ENCODE measurements at places on chromosomes 4 and X.

- no peak for DNase-seq
Measured at GRCh38 chrX:152861826-152862225, 31.0 kb downstream of the NSDHL start.

DNA sequence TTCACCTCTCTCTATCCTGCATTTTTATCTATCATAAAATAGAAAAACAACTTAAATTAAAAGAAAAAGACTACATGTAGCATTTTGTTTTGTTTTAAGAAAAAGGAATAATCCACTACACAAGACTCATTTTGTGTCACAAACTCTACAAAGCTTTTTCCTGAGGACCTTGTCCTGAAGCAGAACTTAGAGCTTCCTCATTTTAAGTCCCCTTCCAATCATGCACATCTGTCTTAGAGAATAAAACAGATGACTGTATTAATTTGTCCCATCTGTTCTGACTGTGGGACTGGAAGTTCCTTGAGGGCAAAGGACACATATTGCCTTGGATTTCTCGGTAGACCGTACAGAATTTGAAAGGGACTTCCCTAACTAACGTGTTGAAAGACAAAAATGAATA lies 218.5 kb downstream of the COL25A1 start:
- no peak for DNase-seq

- no peak for DNase-seq
Measured at GRCh38 chrX:44042751-44043150, 69.6 kb upstream of the NDP start.

DNA sequence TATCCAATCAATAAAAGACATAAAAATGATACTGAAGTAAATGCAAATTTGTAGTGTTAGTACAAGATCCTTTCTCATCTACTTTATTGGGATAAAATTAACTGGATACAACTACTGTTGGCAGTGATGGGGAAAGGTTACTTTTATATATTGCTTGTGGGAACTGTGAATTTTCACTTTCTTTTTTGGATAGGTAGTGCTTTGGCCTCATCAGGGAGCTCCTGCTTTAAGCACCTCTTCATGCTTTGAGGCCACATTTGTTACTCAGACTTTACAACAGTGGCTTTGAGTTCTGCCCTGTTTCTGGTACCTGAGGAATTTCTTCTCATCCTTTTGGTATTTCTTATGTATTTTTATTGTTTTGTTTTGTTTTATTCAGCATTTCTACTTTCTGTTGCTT lies 316.8 kb upstream of the ZCCHC13 start:
- DNase-seq, result no peak
